ENCODE measurements at places on chromosomes 5 and 9. TPM values are rescaled to one million over a fixed set of nuclear protein-coding genes. Genes with fewer than 3 reads are reported as not detected.

DNA sequence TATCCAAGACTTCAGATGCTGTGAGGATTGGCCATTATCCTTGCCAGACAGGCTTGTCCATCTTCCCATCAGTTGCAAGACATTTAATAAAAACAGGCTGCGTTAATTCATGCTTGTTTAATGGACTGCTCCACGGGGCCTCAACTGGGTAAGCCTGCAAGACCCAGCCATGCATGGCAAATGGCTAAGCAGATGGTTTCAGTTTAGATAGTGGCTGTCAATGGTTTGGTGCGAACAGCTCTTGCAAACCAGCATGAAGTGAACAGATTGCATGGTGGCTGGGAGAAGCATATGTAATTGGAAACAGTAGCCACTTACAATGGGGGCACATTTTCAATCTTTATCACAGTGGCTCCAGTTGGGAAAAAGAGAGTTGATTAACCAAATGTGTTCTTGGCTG, 628.2 kb upstream of the KLF4 start:
- DNase-seq = no peak

GRCh38 chr5:83568186-83568585, 96.6 kb downstream of the VCAN start:
- DNase-seq = no peak

GRCh38 chr5:61416010-61416409, 84.0 kb downstream of the ZSWIM6 start:
- DNase-seq = no peak

- DNase-seq = no peak
These were observed 1.6 kb downstream of the HINT1 start for GRCh38 chr5:131163276-131164119.

DNA sequence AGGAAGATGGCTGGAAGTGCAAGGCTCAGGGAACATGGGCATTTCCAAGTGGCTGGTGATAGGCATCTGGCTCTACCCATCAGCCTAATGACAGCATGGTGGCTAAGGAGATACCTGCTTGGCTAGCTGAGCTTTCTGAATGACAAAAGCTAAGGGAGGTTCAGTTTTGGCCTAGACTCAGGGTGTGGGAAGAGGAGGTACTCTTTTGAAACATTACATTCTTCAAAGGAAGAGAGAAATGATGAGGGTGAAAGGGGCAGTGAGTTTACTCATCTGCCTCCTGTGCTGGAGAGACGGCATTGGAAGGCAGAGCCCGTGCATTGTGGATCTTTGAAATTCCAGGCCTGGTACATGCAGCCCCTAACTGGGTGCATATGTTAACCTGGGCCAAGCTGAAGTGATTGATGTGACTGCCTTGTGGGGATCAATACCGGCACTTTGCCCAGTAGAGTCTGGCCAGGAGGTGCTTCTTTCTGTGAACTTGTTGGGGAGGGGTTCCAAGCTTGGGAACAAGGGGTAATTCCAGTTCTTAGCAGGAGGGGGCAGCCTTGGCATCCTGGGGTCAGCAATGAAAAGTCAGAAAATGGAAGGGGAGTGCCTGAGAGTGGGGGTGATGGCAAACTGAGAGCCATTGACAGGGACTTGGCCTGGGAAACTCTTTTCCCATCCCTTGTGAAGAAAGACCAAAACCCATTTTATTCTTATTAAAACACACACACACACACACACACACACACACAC, 108.6 kb downstream of the ACER2 start:
- DNase-seq = no peak

Gene MUSK
- not detected for total RNA-seq

GRCh38 chr5:135393691-135394090, 5.3 kb downstream of the MACROH2A1 start:
- no peak for DNase-seq

GRCh38 chr5:129972465-129973141, 68.3 kb downstream of the CHSY3 start:
- no peak for DNase-seq

DNA sequence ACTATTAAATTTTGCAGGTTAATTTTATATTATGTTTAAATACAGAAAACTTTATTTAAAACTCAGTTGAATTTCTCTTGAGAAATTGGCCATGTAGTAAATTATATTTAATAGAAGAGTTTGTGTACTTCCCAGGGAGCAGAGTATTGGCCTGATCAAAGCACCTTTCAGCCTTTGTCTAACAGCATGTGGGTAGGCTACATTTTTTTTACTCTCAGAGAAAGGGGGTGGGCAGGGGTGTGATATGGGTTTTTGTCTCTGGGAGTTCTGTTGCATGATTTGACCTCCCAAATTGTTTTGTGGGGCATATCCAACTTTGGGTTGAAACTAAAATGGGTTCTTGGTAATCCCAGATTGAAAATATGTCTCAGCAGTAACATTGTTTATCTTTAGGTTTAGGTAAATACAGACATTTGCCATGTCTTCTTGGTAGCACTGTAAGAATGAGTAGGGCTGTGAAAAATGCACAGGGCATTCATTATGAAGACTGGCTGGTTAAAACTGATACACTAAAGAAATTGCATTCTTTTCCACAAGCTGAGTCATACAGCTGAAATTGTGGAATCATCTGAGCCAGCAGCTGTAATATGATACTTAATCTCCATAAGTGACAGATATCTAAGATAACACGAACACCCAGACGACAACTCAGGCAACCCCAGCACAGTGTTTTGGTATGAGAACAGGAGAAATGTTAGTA, 75.4 kb upstream of the CDKN2B start:
- DNase-seq = no peak

DNA sequence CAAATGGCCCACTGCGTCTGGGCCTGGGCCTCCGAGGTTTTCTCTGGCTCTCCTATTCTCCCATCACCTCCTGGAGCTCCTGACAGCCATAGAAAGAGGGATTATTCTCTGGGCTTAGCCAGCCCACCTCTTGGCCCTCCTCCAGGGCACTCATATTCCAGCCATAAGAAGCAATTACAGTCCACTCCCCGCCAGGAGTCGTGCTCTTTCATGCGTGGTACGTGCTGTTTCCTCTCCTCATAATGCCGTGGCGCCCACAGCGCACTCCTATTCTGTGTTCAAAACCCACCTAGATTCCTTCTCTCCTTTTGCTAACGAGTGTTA, 240.8 kb upstream of the ZNF462 start:
- no peak for DNase-seq

DNA sequence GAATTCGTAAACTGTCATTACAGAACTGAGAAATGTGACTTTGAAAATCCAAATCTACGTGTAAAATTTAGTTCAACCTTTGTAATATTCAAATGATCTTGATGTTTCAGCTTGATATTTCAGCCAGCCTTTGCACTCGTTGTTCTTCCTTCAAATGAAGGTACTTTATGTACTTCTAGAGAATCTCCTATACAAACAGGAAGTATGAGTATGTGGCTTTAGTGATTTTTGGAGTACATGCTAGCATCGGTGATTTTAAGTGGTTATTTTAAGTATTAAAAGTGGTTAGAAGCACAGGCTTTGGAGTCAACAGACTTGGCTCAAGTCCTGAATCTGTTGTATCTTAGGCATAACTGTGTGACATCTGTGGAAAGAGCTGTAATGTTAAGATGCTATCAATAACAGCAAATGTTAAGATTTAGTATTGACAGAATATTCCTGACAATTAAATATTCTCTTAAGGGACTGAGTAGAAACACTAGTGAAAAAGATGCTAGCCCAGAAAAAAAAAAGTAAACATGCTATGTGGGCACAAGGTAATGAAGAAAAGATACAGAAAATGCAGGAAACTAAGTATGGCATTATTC, 398.0 kb downstream of the ADGRV1 start:
- no peak for DNase-seq

DNA sequence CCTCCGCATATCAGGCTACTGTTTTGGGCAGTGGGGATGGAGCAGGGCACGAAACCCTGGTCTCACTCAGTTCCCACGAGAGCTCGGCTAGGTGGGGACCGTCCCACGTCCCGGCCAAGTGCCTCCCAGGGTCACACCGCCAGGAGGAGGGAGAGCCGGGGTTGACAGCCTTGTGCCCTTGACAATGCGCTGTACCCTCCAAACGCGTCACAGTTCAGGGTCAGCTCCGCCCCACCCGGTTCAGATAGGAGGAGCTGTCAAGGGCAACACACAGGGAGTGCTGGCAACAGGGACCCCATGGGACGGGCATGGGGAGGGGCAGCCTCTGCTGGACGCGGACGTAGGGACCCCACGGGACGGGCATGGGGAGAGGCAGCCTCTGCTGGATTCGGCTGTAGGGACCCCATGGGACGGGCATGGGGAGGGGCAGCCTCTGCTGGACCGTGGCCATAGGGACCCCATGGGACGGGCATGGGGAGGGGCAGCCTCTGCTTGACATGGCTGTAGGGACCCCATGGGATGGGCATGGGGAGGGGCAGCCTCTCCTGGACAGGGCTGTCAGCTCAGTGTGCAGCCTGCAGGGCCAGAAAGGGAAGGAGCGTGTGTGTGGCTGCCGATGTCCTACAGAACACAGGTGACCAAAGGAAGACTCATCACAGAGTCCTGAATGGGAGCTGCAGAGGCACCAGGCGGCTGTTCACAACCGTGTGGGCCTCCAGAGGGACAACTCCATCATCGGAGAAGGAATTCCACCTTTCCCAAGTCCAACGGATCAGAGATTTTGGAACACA, 29.4 kb downstream of the PNPLA7 start:
- no peak for DNase-seq

- DNase-seq = peak; percentile 46
These were observed 50.6 kb upstream of the CLK4 start for GRCh38 chr5:178677429-178677828.

- no peak for DNase-seq
These were observed 179.6 kb downstream of the GRIA1 start for GRCh38 chr5:153670101-153670500.

Gene HEMGN
- total RNA-seq = not detected

Gene ZFP2
- 0.51 TPM for total RNA-seq

Gene SLC25A2
- 0.69 TPM for total RNA-seq

Gene RASEF
- 21.5 TPM for total RNA-seq

Gene SLC36A2
- total RNA-seq = not detected

GRCh38 chr9:133429641-133430161, 7.5 kb downstream of the ADAMTS13 start:
- DNase-seq = peak; percentile 68

Gene RASGRF2
- total RNA-seq = 1.1 TPM

DNA sequence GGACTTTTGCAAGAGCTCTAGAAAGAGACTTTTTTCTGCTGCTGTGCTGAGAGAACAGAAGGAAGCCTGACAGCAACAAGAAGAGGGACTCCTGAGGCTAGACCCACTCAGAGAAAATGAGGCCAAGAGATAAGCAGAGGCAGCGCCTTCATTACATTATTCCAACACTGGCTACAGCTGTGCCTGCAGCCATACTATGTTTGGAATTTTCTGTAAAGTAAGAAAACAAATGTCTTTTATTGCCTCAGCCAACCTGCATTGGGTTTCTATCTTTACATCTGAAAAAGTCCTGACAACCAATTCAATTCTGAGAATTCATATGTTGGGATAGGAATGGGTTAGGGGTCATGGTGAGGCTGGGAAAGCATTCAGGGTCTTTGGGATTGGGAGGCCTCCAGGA, 33.7 kb downstream of the FAT2 start:
- no peak for DNase-seq

Gene ANKRD18A
- 12.7 TPM for total RNA-seq

DNA sequence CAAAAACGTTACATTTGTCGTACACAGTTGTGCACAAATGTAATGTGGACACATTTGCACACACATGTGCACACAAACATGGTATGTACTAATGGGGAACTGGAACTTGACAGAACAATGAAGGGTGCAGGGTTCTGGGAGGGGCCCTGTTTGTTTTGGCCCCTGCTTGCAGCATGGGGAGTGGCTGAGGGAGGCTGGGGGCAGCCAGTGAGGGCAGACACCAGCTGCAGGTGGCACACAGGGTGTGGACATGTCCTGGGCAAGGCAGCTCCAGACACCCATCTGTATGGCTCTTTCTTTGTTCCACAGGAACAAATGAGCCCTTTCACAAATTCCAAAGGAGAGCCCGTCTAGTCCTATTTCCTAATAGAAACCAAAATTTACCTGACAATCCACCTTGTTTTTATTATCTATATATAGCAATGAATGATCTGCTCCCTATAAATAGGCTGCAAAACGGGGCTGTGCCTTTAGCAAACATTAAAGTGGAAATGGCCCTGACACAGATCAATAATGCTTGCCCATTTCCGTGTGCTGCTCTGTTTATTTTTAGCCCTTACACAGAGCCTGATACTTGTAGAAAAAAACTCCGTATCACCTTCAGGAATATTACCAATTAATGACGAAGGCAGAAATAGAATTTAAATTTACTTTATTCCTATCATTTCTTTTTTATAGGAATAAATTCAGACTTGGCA, 26.4 kb downstream of the MARCHF3 start:
- no peak for DNase-seq

DNA sequence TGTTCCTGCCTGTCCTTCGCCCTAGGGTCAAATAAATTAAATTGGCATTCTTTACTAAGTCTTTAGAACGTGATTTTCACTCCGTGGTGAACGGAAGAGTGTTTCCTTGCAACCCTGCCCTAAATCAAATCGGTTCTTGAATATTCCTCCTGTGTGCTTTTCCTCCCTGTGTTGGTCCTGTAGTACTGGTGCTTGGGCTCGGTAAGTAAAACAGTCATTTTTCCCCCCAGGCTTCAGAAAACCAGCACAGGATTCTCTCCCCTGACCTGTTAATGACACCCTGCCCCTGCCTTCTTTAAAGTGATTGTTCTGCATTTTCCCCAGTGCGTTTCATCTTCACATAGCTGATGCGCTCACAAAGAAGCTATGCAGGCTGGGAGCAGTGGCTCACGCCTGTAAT, 96.0 kb downstream of the AK8 start:
- no peak for DNase-seq

GRCh38 chr5:651296-652022, 39.3 kb downstream of the CEP72 start:
- no peak for DNase-seq

Gene ECSCR
- total RNA-seq = 3.1 TPM

GRCh38 chr5:144566747-144567420, 396.2 kb downstream of the KCTD16 start:
- no peak for DNase-seq

Gene LRRC70
- total RNA-seq = 0.16 TPM

GRCh38 chr5:121851643-121852574, at the start of gene FTMT:
TSS of gene FTMT (plus strand) at chr5:121851882. CDS start at chr5:121851964, 82 bp downstream.
- DNase-seq = no peak

Gene OR1J4
- not detected for total RNA-seq

GRCh38 chr9:82109626-82110025, 121.1 kb downstream of the SPATA31D1 start:
- no peak for DNase-seq

Gene SLC6A7
- total RNA-seq = not detected

GRCh38 chr5:59464969-59465368, 428.6 kb downstream of the PDE4D start:
- DNase-seq = no peak

GRCh38 chr5:123285122-123286023, 137.8 kb downstream of the CEP120 start:
- DNase-seq = no peak

Data from pancreas (tissue), 10 donors.